ENCODE measurements at places on chromosomes 4 and X.

- DNase-seq: no peak
Observed at GRCh38 chr4:138688408-138689085, 327.0 kb upstream of the NOCT start.

GRCh38 chr4:121898150-121898549, 27.9 kb upstream of the BBS7 start:
- DNase-seq: no peak

DNA sequence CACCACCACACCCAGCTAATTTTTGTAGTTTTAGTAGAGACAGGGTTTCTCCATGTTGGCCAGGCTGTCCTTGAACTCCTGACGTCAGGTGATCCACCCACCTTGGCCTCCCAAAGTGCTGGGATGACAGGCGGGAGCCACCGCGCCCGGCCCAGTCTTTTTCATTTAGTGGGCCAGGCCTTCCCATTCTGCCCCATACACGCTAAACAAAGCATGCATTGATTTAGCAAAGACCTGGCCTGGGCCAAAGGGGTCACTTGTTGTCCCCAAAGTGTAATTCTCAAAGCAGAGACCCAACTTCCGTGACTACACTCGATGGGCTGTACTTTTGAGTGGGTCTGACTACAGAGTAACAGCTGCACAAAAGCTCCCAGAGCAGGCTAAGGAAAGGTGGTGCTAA, 29.2 kb downstream of the CNGA2 start:
- no peak for DNase-seq

DNA sequence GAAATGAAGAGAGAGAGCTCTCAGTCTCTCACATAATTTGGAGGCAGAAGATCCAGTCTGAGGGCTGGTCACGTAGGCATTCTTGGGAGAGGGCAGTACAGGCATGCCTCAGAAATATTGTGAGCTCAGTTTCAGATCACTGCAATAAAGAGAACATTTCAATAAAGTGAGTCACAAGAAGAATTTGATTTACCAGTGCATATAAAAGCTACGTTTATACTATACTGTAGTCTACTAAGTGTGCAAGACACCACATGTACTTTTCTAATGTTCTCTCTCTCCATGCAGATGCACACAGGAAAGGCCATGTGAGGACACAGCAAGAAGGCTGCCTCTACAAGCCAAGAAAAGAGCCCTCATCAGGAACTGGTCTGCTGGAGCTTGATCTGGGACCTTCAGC, 583.5 kb upstream of the FAT1 start:
- no peak for DNase-seq

GRCh38 chr4:169040559-169041261, 30.7 kb upstream of the CBR4 start:
- no peak for DNase-seq

- DNase-seq: no peak
Observed at GRCh38 chr4:4182835-4183568, 43.7 kb downstream of the OTOP1 start.

GRCh38 chrX:24145303-24146186, 4.0 kb upstream of the ZFX start:
- DNase-seq: no peak

DNA sequence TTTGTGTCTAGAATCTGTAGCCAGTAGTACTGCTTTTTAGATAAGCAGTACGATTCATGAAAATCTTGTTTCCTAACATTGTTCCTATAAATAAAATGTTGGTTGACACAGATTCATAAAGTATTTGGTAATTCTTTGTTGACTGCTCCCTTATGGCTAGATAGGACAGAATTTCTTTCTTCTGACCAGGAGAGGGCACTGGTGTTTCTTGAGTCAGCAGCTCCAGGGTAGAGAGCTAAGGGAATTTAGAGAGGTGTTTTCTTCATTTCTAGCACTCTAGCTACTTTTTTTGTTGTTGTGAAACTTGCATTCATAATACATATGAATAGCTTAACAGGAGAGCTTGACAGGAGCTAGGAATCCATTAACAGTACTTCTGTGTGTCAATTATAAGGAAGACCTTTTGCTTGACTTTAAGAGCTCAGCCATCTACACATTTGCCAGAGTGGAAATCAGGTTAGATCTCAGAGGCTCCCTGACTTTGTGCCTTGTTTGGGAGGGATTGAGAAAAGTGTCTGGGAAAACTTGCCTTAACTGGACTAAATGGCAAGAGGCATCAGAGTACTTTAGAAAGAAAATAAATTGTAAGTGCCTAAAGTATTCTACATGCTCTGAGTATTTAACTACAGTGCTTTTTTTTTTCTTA, 756.1 kb downstream of the SH3BGRL start:
- no peak for DNase-seq

DNA sequence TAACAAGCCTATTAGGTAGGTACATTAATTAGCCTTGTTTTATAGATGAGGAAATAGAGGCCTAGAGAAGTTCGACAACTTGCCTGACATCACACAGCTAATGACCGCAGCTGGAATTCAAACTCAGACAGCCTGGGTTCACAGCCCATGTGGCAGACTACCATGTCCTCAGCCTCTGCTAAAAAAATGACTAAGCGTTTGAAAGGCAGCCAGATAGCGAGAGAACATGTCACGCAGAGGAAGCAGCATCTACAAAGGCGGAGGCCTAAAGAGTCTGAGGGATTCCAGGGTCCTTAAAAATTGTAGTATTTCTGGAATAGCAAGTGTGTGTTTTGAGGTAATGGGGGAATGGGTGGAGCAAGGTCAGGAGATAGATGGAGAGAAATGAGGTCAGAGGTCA, 33.2 kb upstream of the BMP15 start:
- DNase-seq: no peak

GRCh38 chr4:36574816-36575215, 293.4 kb downstream of the DTHD1 start:
- no peak for DNase-seq

- DNase-seq: no peak
Observed at GRCh38 chr4:53713296-53713695, 122.0 kb upstream of the LNX1 start.

DNA sequence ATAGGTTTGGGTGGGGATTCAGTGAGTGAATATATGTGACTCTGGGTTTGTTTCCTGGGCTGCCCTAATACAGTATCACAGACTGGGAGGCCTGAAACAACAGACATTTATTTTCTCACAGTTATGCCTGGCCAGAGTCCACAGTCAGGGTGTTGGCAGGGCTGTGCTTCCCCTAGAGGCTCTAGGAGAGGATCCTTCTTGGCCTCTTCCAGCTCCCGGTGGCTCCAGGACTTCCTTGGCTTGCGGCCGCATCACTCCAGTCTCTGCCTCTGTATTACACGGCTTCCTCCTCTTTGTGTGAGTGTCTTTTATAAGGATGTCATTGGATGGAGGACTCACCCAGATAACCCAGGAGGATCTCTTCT, 5.2 kb upstream of the JAKMIP1 start:
- DNase-seq: no peak

DNA sequence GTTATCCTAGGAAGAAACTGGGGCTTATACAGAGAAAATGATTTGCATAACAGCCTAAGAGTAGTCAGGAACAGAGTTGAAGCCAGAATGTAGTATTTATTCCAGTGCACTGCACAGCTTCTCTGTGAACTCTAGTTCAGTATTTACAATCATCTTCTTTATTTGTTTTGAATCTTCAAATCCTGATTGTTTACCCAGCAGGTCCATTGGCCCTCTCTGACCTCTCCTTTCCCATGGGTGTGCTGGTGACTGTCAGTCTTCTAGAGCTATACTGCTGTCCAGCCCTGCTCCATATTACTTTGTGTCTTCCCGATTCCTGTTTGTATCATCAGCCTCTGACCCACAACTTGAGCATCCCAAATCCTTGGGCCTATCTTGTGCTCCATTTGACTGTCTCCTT, 301.9 kb upstream of the HS3ST1 start:
- DNase-seq: no peak
